ENCODE measurements at places on chromosomes 6 and 20.

GRCh38 chr6:170185175-170185978, 105.5 kb downstream of the DLL1 start:
- no peak for DNase-seq

DNA sequence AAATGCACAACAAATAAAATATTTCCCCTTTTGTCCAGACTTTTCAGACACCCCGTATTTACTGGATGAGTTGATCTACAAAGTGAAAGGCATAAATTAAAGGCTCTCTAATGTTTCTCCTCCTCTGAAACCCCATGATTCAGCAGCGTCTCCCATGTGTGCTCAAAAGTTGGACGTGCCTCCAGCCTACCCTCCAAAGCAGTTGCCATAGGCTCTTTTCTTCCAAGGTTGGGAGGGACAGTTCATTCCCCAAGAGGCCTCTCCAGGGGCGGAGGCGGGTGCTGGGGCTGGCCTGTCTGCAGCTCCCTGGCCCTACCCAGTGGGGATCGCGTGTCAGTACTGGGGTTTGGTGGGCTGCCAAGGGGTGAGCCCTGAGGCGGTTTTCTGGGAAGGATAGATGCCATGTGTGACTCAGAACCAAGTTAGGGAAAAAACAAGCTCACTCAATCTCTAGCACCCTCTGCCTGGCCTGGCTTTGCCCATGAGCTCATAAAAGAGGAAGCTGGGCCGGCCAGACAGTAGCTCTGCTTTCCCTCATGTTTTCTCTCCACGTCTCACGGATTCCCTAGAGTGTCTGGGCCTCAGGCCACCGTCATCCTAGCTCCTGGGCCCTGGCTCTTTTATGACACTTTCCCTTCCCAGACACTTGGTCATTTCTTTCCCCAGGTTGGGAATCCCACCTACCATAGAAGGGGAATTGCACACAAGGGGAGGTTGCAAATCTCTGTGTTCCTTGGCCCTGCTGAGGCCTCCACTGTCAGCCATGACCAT, 8.0 kb upstream of the IER3 start:
- DNase-seq = peak; percentile 50

GRCh38 chr6:37033255-37033654, 27.8 kb downstream of the FGD2 start:
- DNase-seq = peak; percentile 73

DNA sequence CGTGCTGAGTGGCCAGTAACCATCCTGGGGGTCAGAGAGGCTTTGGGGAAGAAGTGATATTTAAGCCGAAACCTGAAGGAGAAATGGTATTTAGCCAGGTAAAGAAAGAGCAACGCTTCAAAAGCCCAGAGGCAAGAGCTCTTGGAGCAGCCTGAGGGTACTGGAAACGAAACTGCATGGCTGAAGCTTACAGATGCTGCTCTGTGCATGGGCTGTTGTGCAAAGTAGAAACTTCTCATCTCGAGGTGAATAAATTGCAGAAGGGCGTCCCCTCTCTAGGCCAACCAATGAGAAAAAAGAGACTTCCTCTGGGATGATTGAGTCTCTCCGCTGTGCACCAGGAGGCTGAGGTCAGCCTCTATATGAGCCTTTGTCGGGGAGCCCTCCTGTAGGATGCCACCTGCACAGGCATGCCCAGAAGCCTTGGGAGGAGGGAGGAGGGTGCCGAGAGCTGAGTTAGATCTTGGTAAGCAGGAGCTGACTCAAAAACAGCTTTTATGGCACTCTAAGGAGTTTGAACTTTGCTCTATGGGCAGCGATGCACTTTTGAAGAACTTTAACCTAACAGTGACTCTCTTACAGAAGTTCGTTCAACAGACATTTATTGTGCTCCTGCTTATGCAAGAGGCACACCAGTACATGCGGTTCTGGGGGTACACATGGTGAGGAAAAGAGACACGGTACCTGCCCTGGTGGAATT, 61.6 kb upstream of the EDN1 start:
- no peak for DNase-seq

- no peak for DNase-seq
These were observed 58.7 kb downstream of the OTOR start for GRCh38 chr20:16806886-16807285.

DNA sequence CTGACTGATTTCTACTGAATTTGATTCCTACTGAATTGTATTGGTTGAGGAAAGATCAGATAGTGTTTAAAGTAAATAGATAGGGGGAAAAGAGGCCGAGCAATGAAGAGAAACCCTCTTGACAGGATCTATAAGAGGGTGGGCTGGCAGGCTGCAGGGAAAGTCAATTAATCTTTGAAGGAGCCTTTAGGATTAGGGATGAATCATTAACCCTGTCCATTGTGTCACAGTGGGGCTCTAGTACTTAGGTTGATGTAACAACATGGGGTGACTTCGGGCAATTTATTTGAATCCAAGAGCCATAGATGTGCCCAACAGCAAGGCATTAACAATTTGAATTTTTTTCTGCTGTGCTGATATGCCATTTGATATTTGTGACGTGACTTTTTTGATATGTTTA, 7.5 kb downstream of the RFX6 start:
- DNase-seq = no peak

Data from stimulated activated naive CD8-positive, alpha-beta T cell treated with anti-CD3 and anti-CD28 coated beads, Interleukin-15, Interleukin-2, amounts not matched to agents 100 U/mL and 50 U/mL, for 24 hours (primary cell).